ENCODE measurements at places on chromosomes 16 and 17. TPM values are rescaled to one million over a fixed set of nuclear protein-coding genes. Genes with fewer than 3 reads are reported as not detected.

Gene WFDC1
- total RNA-seq = 31.6 TPM

Gene KCNH6
- not detected for total RNA-seq

Gene FAAP100
- 20.0 TPM for total RNA-seq

Gene CHST6
- 0.58 TPM for total RNA-seq

GRCh38 chr17:82230609-82231311 is 1.9 kb downstream of the SLC16A3 start:
- DNase-seq = peak; percentile 94

DNA sequence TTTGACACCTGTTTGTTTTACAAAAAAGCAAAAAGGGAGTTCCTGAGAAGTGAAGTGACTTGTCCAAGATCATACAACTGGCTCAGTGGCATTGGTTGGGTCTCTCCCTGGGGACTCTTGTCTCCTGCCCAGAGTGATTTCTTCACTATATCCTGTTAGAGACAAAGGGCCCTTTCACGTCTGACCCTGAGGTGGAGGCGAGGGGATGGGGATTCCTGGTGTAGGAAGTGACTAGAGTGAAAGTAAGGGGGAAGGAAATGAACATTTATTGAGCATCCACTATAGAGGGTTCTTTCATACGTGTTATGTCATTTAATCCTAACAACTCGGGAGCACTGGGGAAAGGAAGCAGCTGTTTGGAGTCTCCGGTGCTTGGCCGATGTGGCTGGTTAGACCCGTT is 9.0 kb downstream of the ITGB3 start:
- no peak for DNase-seq

GRCh38 chr17:9763643-9764042 is 27.7 kb downstream of the DHRS7C start:
- no peak for DNase-seq

GRCh38 chr16:19876501-19877059 is 8.1 kb downstream of the GPRC5B start:
- no peak for DNase-seq

DNA sequence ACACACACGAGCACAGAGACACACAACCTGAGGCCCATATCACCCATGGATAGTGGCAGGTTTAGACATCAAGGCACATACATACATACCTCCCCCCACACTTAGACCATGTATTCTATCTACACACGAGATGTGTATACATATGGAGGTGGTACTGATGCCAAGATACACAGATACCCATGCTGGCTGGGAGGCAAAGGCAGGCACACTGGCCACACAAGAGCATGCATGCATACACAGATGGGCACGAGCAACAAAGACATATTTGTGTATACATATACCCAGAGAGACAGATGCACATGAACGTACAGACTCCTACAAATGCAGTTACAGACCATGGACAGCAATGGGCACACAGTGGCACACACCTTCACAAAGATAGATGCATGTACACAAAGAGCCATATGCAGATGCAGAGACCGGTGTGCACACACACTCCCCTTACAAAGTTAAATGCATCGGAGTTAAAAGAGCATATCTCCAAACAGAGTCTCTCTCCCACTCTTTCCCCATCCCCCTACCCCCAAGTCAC is 2.0 kb upstream of the C17orf113 start:
- DNase-seq = no peak

- no peak for DNase-seq
These were observed 29.2 kb downstream of the TBX4 start for GRCh38 chr17:61481421-61481820.

- no peak for DNase-seq
These were observed 138.6 kb downstream of the RBFOX1 start for GRCh38 chr16:7471268-7471667.

- DNase-seq = no peak
These were observed 2.9 kb downstream of the CFAP97D1 start for GRCh38 chr17:43782913-43783680.

DNA sequence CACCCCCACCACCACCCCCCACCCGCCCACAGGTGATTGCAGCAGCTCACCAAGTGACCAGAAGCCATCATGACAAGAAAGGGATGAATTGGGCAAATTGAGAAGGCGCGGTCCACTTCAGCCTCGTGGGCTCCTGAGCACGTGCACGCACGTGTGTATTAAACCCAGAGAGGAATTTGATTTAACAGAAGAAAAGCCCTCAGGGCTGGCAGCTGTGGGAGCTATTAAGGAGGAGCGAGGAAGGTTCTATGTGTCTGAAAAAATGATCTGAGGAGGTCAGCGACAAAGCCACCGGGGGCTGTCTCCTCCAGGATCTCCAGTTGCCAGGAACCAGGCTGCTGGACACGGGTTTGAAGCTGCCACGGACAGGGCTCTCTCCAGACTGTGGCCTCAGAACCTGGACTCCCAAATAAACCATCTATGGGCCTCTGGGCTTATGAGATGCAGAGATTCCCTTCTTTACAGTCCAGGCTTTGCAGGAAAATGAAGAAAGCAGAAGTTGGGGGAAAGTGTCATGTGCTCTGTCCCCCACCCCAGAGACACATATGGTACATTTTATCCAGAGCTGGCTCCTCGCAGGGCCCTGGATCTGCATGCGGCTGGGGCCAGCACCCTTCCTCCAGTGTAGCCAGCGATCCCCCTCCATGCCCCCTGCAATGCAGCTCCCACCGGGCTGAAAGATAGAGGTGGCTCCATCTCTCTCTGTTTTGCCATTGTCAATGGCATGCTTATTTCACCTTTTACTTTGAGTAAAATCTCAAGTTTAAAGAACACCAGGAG is 219.7 kb upstream of the RPL38 start:
- no peak for DNase-seq

DNA sequence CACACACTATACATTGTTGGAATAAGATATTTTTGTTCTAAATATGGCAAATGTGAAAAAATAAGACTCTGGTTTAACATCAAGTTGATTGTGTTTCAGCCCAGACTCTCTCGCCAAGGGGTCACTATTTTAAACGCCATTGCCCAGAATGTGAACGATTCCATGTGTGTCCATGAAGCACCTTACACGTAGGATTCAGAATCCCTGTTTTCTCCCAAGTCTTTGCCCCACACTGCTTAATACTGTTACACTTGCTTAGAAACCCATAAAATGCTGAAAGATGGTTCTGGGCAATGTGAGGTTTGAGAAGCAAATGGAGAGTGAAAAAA is 7.7 kb downstream of the HS3ST3B1 start:
- no peak for DNase-seq

- no peak for DNase-seq
These were observed 8.0 kb downstream of the TLCD3A start for GRCh38 chr17:740240-741017.

GRCh38 chr16:12613131-12613991 is 190.3 kb downstream of the CPPED1 start:
- no peak for DNase-seq

- peak; percentile 88 for DNase-seq
These were observed 19.7 kb downstream of the MEAK7 start for GRCh38 chr16:84484579-84485254.

Measured in sciatic nerve (tissue), 2 donors.